Posterior cingulate gyrus (tissue), 11 donors: ENCODE measurements at places on chromosomes 16 and 17.

- no peak for DNase-seq
Observed at GRCh38 chr17:51700011-51700760, 439.8 kb downstream of the UTP18 start.

- DNase-seq = no peak
Observed at GRCh38 chr16:85041219-85042166, 13.9 kb downstream of the KIAA0513 start.

DNA sequence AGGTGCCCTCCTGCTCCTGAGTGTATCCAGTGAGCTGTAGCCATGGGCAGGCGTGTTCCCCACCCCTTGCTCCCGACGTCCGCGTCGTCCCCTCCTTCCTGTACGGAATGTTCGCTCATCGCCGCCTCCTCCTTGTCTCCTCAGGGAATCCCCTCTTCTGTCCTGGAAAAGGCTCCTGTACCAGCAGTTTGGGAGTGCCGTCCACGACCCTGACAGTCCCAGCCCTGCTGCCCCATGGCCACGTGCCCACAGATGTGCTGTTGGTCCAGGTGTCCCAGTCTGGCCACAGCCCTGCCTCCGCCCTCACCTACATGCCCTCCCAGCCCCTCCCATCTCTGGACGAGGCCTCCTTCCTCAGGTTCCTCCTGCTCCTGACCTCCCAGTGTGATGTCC, 30.2 kb downstream of the OR1D5 start:
- no peak for DNase-seq

DNA sequence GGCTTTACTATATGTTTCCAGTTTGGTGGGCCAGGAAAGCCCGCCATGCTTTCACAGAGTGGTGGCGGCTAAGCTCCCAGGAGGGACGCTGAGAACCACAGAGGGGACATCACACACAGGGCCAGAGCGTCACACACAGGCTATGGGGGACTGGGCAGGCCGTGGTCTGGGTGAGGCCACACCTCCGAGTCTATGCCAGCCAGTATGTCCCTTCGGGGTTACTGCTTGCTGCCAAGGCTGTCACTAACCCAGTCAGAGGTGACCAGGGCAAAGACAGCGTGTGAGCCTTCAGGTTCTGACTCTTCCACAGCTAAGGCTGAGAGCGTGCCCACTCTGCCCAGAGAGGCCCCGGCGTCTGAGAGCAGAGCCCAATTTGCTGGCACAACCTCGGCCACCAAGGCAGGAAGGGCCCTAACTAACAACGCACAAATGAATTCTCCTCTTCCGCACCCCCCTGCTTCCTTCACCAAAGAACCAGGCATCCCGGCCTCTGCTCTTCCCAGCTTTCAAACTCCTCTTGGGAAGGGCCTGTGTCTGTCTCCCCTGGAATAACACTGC, 2.9 kb downstream of the PLD6 start:
- no peak for DNase-seq

GRCh38 chr16:88839745-88840599, 16.8 kb downstream of the GALNS start:
- no peak for DNase-seq

GRCh38 chr17:61551255-61551742, 39.7 kb downstream of the NACA2 start:
- DNase-seq = no peak

DNA sequence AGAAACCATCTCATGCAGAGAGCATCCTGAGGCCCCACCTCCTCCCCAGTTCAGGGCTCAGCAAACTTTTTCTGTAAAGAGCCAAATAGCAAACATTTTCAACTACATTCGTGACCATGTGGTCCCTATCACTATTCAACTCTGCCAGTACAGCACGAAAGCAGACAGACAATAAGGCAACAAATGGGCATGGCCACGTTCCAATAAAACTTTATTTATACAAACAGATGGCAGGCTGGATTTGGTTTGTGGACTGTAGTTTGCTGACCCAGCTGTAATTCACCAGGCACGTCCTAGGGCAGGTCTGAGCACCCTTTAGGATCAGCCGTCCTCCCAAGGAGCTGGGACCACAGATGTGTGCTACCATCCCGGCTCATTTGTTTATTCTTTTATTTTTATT, 27.1 kb upstream of the GPRC5C start:
- no peak for DNase-seq

DNA sequence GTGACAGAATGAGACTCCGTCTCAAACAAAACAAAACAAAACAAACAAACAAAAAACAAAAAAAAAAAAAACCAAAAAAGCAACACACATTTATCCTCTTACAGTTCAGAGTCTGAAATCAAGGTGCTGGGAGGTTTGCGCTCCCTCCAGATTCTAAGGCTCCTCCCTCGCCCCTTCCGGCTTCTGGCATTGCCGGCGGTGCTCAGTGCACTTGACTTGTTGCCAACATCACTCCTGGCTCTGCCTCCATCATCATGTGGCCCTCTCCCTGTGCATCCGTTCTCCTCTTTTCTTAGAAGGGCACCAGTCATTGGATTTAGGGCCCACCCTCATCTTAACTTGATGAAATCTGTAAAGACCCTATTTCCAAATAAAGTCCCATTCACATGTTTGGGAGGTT, 73.8 kb downstream of the RBFOX3 start:
- DNase-seq = peak; percentile 18

DNA sequence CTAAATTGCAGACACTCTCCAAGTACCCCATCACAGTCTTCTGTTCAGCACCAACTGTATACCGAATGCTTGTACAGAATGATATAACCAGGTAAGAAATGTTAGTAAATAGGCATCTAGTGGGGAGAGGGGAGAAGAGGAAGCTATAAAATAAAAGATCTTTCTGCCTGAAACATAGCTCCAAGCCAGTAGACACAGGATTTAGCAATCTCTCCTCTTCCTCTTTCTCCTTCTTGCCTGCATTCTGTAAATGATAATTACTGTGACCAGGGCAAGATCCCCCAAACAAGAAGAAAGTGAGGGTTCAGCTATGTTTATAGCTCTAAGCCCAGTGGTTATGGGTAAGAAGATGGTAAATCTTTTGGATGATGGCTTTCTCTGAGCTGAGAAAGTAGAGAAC, 17.9 kb downstream of the ACSM3 start:
- no peak for DNase-seq

GRCh38 chr17:261635-262034, 80.2 kb upstream of the DOC2B start:
- no peak for DNase-seq

DNA sequence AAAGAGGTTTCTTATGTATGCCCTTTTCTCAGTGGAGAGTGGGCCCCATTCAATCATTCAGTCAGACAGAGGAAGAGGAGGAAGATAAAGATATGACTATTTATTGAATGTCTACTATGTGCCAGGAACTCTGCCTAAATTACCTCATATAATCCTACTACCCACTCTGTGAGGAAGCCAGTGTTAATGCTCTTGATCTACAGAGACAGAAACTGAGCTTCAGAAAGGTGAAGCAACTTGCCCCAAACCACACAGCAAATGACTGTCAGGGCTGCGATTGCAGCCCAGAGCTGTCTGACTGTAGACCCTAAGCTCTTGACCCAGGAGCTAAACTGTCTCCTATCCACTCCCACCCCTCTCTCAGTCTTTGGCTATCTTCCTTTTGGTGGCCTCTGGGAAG, 8.4 kb downstream of the SRCIN1 start:
- DNase-seq = no peak

GRCh38 chr17:68924793-68925720, 30.1 kb downstream of the ABCA8 start:
- no peak for DNase-seq

DNA sequence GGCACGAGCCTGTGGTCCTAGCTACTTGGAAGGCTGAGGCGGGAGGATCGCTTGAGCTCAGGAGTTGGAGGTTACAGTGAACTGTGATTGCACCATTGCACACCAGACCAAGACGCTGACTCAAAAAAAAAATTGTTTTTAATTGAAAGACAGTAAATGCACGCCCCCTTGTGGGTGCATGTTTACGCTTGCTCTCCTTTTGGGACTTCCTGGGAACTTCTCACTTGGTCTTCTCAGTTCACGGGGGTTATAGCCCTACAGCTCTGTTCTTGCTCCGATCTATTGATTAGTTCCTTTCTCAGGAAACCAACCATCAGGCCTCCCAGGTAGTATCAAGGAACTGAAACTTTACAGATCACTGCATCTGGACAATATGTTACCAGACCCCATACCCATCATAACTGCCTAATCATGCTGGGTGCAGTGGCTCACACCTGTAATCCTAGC, 14.2 kb upstream of the RIPOR1 start:
- peak; percentile 57 for DNase-seq

DNA sequence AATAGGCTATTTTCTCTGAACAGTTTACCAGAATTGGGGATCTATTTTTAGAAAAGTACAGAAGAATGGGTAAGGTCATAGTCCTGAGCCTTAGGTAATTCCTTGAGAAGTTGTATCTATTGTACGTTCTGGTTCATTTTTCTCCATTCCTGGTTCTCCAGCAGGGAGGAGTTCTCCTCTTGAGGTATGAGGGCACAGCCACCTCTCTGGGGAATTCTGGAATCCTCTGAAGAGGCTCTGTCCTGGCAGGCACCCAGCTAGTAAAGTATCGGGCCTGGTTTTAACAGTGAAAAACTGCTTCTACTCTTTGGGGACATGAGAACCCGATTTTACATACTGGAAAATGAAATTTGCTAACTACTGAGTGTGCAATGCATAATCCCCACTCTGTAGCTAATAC, 19.6 kb upstream of the PMFBP1 start:
- DNase-seq = no peak

GRCh38 chr17:40181205-40181604, 3.9 kb downstream of the RAPGEFL1 start:
- DNase-seq = no peak

GRCh38 chr17:43768943-43769342, 9.8 kb downstream of the DUSP3 start:
- DNase-seq = no peak

- no peak for DNase-seq
Observed at GRCh38 chr16:1393613-1394176, 20.8 kb downstream of the UNKL start.

- DNase-seq = no peak
Observed at GRCh38 chr16:77386831-77387814, 47.7 kb downstream of the ADAMTS18 start.

- DNase-seq = no peak
Observed at GRCh38 chr17:61627658-61628057, 36.6 kb upstream of the NACA2 start.

DNA sequence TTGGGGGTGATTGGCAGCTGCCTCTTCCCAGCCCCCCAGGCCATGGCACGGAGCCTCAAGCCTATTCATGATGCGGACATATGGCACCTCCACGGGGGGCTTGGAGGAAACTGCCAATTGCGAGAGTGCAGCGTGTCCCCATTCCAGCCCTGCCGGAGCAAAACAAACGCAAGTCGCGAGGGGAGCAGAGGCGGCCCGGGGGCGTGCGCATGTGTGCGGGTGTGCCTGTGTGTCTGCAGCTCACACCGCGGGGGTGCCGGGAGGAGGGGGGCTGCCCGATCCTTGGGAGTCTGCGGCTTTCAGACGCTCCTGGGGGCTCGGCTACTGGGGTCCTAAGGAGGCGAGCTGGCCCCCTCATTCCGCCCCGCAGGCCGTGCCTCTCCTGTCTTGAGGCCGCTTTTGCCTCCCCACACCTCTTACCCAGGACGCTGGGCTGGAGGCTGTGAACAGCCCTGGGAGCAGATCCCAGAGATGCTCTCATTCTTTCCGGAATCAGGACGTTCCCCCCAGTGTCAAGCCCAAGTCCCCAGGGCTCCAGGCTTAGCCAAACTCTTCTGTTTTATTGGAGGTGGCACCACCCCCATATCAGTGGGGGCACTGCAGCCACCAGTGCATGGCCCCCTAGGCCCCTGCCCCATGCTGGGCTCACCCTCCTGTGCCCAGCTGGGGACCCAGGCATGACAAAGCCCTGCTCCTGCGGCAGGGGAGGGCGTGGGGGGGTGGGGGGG, 29.1 kb downstream of the ENDOV start:
- peak; percentile 51 for DNase-seq

DNA sequence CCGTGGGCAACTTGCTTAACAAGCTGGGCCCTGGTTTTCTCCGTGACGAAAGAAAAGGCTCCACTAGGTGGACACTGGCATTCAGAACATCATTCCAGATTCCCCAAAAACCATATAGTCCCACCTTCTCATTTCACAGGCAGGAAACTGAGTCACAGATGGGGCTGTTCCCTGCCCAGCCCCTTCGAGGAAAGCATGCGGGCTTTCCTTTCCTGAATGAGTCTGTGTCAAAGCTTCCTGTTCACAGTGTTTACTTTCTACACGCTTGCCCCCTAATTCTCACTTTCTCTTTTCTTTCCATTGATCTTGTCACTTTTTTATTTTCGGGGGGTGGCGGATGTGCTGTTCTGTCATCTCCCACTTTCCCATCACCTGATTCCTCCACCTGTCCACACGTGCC, 10.3 kb upstream of the LGALS9 start:
- no peak for DNase-seq

- no peak for DNase-seq
Observed at GRCh38 chr17:6137716-6138502, 67.7 kb downstream of the WSCD1 start.

DNA sequence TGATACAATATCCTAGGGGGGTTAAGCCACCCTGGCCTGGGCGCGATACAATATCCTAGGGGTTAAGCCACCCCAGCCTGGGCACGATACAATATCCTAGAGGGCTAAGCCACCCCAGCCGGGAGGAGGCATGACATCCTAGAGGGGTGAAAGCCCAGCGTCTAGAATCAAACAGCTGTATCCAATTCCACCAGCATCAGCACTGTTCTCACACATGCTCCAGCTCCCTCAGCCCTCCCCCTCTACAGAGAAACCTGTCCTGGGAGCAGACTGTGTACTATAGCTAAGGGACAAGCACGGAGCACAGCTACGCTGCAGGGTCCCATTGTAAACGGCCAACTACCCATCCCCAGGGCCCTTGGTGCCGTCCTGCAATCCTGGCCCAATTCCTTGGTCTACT, 6.2 kb downstream of the GINS2 start:
- peak; percentile 38 for DNase-seq

DNA sequence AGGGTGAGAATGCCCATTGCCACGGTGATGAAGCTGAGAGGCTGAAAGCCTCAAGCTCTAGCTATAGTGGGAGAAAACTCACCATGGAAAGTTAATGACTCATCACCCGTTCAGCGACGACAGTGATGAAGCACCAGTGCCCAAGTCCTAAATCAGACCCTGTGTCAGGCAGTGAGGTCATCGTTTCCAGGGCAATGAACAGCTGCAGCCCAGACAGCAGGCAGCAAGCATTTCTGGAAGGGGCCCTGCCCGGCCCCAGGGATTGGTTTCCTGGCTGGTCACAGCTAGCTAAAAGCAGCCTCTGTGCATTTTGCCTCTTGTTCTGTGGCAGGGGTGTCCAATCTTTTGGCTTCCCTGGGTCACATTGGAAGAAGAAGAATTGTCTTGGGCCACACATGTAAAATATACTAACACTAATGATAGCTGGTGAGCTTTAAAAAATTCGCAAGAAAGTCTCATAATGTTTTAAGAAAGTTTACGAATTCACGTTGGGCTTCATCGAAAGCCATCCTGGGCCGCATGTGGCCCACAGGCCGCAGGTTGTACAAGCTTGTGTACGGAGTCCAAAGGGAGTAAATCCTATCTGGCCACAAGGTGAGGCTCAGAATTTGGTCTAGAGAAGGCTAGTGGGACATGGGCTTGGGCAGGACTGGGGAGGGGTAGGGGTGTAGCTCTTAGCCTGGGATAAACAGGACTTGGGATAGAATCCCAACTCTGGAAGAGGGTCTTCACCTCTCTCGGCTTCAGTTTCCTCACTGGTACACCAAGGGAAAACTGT, 40.6 kb downstream of the MIS12 start:
- DNase-seq = peak; percentile 80

GRCh38 chr16:12498077-12498476, 305.6 kb downstream of the CPPED1 start:
- no peak for DNase-seq
